ENCODE measurements at places on chromosomes 6 and 20.

DNA sequence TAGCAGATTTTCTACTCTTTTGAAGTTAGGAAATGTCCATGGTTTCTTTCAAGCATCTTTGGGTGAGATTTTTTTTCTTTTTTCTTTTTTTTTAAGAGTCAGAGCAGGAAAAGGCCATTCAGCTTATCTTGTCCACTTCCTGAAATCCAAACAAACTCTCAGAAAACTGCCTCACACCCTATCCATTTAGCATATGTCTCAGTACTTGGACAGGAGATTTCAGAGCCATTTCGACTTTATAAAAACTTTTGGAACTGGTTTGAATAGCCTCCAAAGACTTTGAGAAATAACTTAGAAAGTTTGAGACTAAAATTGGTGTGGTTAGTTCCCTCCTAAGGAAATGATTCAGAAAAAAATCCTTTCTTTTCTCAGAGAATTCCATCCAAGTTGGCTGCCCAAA lies 125.1 kb downstream of the MYLK4 start:
- DNase-seq, result no peak

DNA sequence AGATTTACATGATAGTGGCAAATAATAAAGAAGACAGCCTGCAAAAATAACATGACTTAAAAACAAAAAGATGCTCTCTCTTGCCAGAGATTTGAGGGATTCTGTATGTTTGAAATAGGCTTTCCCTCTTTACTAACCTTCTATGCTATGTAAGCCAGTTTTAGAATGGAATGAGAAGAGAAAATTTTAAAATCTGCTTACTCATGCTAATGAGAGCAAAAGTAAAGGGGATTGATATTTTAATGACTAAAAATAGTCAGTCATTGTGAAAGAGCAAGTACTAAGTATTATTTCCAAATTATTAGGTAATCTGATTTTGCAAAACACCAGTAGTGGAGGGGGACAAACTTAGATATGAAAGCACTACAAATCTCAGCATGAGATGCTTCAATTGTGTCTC lies 563.3 kb upstream of the ADGRB3 start:
- DNase-seq, result no peak

GRCh38 chr6:133380047-133380446 lies 138.9 kb downstream of the EYA4 start:
- DNase-seq, result no peak

GRCh38 chr6:144098993-144099392 lies 3.6 kb upstream of the SF3B5 start:
- DNase-seq, result no peak

DNA sequence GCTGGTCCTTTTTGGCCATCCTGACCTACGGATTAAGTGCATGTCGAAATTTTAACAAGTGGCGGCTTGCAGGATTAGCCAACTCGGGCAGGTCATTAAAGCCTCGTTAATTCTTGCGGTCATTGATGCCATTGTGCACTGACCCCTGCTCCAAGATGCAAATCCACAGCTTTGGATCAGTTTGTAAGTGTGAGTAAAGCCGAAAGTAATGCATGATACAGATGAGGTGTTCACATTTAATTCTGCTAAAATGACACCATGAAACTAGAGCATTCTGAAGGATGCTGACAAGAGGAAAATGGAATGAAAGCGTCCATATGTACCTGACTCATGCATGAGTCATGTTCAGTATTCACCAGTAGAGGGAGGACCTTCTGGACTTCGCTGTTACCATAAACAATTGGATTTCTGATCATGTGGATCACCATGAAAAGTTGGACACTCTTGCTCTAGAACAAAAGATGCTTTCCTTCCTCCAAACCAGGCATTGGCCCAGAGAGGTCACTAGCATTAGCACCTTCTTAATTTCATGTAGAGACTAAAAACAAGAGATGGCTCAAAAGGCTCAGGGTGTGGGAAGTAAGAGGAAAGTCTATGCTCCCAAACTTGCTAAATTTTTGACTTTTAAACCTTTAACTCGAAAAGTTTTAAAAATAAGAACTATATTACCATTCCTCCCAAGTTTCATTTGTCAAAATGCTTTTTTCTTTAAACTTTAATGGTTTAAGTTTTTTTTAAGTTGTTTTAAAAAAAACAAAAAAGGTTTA lies 48.0 kb downstream of the MUC22 start:
- DNase-seq, result no peak

Data from BE2C (cell line).